Naive B cell (primary cell): ENCODE measurements at places on chromosomes 1 and 21. TPM values are rescaled to one million over a fixed set of nuclear protein-coding genes. Genes with fewer than 3 reads are reported as not detected.

The ADORA3 gene
- not detected for polyA plus RNA-seq

DNA sequence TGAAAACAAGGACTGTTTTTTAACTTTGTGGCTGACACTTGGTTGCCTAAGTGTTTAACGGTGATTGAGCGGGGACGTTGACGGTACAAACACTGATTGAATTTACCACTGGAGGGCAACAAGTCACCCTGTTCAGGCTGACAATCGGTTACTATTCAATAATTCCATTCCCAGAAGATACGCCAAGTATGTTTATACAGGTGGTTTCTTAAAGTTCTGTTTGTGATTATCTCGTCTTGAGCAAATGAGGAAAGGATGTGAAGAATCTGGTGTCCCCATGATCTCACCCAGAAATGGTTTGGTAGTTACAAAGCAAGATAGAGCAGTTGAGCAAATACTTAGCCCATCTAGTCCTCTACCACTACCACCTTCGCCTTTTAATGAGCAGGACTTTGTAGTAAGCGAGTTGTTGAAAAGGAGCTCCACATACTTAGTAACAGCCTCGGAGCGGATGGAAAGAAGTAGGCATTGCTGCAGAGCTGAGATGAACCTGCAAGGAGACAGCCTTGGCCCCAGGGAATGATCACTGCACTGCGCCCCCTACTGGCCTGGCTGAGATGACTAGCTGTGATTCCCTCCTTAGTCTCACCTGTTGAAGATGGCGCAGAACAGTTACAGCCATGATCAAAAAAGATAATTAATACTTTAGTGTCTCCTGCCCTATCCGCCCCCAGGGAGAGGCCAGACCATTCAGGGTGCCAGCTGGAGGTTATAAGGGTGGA is 36.3 kb downstream of the IFNAR1 start:
- H3K27ac ChIP-seq = peak overlapping the region; percentile 99
- H3K27me3 ChIP-seq = no peaks in the 10 kb centered on the region
- peak overlapping the region; percentile 92 for H3K4me3 ChIP-seq
- peak; percentile 81 for DNase-seq

DNA sequence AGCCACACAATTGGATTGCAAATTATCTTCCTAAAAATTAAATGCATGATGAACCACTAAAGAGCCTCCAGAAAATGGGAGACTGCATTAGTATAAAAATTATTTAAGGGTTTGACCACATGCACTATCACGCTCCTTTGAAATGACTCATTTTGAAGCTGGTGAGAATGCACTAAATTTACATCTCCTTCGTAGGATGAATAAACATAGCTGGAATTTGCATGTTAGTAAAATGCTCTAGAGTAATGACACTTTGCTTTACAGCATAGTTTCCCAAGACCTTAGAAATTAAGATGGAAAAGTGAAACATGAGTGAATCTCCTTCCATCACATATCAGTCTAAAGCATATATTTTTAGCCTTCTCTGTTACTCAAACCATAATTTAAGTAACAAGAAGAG is 2.4 kb downstream of the PLPPR4 start:
- peaks cover 41% of the 10 kb centered on the region for H3K27me3 ChIP-seq
- no peaks in the 10 kb centered on the region for H3K4me1 ChIP-seq

GRCh38 chr1:243798726-243799125 is 51.3 kb downstream of the AKT3 start:
- H3K27me3 ChIP-seq = no peaks in the 10 kb centered on the region
- H3K27ac ChIP-seq = no peak overlapping the region
- DNase-seq = no peak
- peaks cover 17% of the 10 kb centered on the region for H3K4me1 ChIP-seq

DNA sequence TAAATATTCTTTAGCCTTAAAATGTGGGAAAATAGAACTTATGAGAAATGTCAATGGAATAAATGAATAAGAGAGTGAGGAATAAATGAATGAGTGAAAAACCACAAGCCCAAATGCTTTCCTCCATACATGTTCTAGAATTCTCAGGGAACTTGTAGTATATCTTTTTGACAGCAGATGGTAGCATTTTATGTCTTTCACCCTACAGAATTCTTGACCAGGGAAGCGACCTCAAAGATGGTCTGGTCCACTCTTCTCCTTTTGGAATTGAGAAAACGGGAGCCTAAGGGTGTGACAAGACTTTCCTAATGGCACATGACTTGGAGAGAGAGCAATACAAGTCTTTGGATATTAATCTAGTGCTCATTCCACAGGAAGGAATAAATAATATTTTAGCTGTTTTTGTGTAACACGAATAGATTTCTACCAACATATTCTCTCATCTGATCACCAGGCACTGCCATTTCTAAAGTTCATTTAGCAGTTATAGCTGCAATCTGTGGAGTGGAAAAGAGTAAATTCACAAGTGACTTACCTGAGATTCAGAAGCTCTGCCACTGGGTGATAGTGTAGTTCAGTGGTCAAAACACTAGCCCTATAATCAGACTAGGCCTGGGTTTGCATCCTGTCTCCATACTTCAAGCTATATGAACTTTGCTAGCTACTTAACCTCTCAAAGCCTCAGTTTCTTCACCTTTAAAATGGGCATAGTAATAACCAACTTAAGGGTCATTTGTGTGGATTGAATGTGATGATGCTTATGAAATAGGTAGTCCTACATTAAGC is 15.0 kb upstream of the F5 start:
- no peaks in the 10 kb centered on the region for H3K27me3 ChIP-seq
- no peaks in the 10 kb centered on the region for H3K36me3 ChIP-seq

DNA sequence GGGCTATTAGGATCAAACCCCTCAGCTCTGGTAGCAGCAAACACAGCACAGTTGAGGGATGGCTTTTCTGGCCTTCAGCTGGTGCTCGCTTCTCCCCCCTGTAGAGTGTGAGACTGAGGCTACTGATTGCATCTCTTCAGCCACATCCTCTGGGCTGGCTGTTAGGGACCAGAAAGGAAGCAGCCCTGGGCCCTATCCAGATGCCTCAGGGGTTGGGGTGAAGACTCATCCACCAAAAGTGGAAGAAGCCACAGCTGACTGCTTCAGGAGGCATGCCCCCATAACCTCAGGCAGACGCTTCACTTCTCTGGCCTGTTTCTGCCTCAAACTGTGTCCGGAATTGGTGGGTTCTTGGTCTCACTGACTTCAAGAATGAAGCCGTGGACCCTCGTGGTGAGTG is 6.2 kb upstream of the TMEM200B start:
- H3K36me3 ChIP-seq = peaks cover 8% of the 10 kb centered on the region
- H3K4me3 ChIP-seq = no peak overlapping the region
- DNase-seq = no peak
- peaks cover 54% of the 10 kb centered on the region for H3K27me3 ChIP-seq
- H3K27ac ChIP-seq = no peak overlapping the region

DNA sequence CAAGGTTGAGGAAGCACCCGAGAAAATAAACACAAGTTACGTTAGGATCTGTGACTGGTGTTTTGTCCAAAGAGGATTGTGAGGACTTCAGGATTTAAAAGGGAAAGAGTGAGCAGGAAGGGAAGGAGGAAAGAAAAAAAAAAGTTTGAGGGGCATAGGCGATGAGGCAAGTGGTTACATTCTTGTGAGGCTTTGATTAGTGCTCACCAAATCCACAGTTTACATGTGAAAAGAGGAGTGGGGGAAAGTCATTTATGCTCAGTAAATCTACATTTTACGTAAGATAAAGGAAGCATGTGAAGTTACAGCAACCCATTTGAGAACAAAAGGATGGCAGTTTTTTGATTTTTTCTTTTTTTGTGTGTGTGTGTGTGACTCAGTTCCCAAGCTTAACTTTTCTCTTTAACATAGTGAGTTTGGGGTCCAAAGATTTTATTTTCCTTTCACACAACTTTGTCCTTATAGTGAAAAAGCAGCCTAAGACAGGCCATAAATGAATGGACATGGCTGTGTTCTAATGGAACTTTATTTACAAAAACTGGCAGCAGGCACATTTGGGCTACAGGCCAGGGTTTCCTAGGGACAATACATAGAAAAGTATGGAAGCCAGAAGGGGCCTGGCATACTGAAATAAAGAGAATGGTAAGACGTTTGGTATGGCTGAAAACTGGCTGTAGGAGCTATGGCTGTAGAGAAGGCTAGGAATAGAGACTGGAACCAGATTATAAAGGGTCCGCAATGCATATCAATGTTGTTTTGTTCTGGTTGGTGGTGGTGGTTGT is 121.7 kb downstream of the FGGY start:
- peak overlapping the region; percentile 16 for H3K27ac ChIP-seq
- H3K4me3 ChIP-seq = no peak overlapping the region
- peaks cover 7% of the 10 kb centered on the region for H3K36me3 ChIP-seq
- H3K4me1 ChIP-seq = peaks cover 4% of the 10 kb centered on the region

- H3K27me3 ChIP-seq = no peaks in the 10 kb centered on the region
- no peaks in the 10 kb centered on the region for H3K36me3 ChIP-seq
- no peak overlapping the region for H3K27ac ChIP-seq
These were observed 13.7 kb upstream of the MFSD2A start for GRCh38 chr1:39940980-39941871.

GRCh38 chr21:26469789-26470188 is 103.3 kb downstream of the CYYR1 start:
- no peaks in the 10 kb centered on the region for H3K36me3 ChIP-seq
- no peaks in the 10 kb centered on the region for H3K27me3 ChIP-seq
- H3K4me1 ChIP-seq = no peaks in the 10 kb centered on the region
- H3K27ac ChIP-seq = no peak overlapping the region

GRCh38 chr1:115189814-115190539 is 100.7 kb upstream of the TSPAN2 start:
- no peak overlapping the region for H3K27ac ChIP-seq
- H3K27me3 ChIP-seq = peaks cover 6% of the 10 kb centered on the region
- H3K36me3 ChIP-seq = no peaks in the 10 kb centered on the region
- no peaks in the 10 kb centered on the region for H3K4me1 ChIP-seq
- no peak overlapping the region for H3K4me3 ChIP-seq
- DNase-seq = no peak

GRCh38 chr1:167707942-167708341 is 13.8 kb upstream of the MPZL1 start:
- peak overlapping the region; percentile 2 for H3K4me3 ChIP-seq
- peaks cover 18% of the 10 kb centered on the region for H3K36me3 ChIP-seq
- H3K27me3 ChIP-seq = no peaks in the 10 kb centered on the region
- peak overlapping the region; percentile 74 for H3K27ac ChIP-seq

The TNFSF4 gene
- not detected for polyA plus RNA-seq

DNA sequence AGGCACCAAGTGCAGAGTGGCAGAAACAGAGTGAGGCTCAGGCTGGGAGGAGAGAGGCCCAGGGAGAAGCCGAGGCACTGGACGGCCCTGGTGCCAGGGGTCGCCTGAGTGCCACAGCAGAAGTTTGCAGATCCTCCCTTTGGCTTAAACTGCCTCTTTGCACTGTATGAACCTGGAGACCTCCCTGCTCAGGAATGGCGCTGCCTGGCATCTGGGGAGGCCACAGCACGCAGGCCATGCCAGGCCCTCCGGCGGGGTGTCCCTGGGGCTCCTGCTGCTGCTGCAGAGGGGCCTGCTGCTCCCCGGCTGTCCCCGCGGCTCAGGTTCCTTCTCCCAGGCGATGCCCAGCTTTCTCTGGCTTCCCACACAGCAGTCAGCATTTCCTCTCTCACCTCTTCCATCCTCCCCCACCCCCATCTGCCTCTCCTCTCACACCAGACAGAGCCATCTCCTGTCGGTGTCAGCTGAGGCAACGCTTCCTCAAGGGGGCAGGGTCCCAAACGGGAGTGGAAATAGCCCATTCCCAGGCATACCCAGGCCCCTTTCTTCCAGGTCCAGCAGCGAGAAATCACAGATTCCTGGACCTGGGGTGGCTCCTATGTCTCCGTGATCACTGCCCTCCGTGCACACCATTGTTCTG is 35.2 kb downstream of the SYT6 start:
- DNase-seq = no peak
- H3K4me3 ChIP-seq = no peak overlapping the region
- H3K4me1 ChIP-seq = no peaks in the 10 kb centered on the region
- no peak overlapping the region for H3K27ac ChIP-seq
- H3K36me3 ChIP-seq = no peaks in the 10 kb centered on the region

- H3K27ac ChIP-seq = no peak overlapping the region
- no peak for DNase-seq
- H3K4me3 ChIP-seq = no peak overlapping the region
- peaks cover 56% of the 10 kb centered on the region for H3K27me3 ChIP-seq
These were observed 51.5 kb upstream of the LRIF1 start for GRCh38 chr1:111015222-111015621.

- no peak overlapping the region for H3K4me3 ChIP-seq
- peaks cover 5% of the 10 kb centered on the region for H3K4me1 ChIP-seq
- peaks cover 4% of the 10 kb centered on the region for H3K27me3 ChIP-seq
- DNase-seq = no peak
- H3K36me3 ChIP-seq = no peaks in the 10 kb centered on the region
- no peak overlapping the region for H3K27ac ChIP-seq
These were observed 102.4 kb upstream of the KRTAP19-8 start for GRCh38 chr21:31140676-31141075.

DNA sequence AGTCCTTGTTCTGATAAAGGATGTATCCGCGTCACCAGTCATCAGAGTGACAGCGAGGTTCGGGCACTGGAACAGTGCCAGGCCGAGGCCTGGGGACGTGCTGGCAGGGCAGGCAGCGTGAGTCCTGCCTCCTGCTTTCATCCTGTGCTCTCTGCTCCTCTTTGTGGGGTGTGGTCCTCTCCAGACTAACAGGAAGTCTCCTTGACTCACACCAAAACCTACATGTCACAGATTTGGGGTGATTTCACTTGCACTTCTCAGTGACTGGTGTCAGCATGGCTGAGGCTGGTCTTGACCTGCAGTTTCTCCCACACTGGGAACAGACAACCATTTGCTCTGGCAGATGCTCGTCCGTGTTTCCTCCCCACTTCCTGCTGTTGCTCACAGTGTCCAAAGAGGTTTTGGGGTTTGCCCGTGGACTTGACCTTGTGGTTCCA is 8.8 kb upstream of the NLRP3 start:
- H3K27ac ChIP-seq = no peak overlapping the region
- DNase-seq = no peak
- no peaks in the 10 kb centered on the region for H3K36me3 ChIP-seq
- no peak overlapping the region for H3K4me3 ChIP-seq

GRCh38 chr1:38173157-38173831 is 126.7 kb upstream of the POU3F1 start:
- no peak for DNase-seq
- H3K4me3 ChIP-seq = no peak overlapping the region
- peaks cover 13% of the 10 kb centered on the region for H3K4me1 ChIP-seq
- no peaks in the 10 kb centered on the region for H3K27me3 ChIP-seq
- H3K36me3 ChIP-seq = no peaks in the 10 kb centered on the region

- H3K4me1 ChIP-seq = no peaks in the 10 kb centered on the region
- no peaks in the 10 kb centered on the region for H3K36me3 ChIP-seq
- H3K4me3 ChIP-seq = no peak overlapping the region
- DNase-seq = no peak
- H3K27me3 ChIP-seq = no peaks in the 10 kb centered on the region
These were observed 109.1 kb upstream of the ADAMTS5 start for GRCh38 chr21:27076025-27076424.

DNA sequence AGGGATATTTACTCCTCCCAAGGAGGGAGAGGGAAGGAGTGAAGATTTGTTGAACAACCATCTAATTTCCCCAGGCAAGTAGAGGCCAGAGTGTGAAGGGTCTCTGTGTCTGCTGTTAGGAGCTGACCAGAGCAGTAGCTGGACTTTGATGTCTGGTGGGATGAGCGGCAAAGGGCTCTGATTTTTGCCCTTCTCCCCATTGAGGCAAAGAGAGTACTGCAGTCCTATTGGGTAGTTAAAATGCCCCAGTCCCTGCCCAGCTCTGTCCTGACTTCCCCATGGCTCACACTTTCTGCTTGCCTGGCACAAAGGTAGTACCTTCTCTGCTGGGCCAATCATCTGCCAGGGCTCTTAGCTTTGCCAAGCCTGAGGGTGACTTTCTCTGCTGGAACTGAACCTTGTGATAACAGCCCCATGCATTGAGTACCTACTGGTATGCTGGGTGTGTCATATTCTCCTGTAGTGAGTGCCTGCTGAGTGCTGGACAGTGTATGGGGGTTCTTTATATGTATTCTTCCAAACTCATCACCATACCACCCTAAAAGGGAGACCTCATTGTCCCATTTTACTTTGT is 64.0 kb upstream of the SELENON start:
- H3K27ac ChIP-seq = no peak overlapping the region
- no peaks in the 10 kb centered on the region for H3K36me3 ChIP-seq
- H3K27me3 ChIP-seq = peaks cover 14% of the 10 kb centered on the region
- H3K4me3 ChIP-seq = no peak overlapping the region
- DNase-seq = no peak
